Muscle of arm (tissue), 14 donors: ENCODE measurements at places on chromosomes 7 and 10.

DNA sequence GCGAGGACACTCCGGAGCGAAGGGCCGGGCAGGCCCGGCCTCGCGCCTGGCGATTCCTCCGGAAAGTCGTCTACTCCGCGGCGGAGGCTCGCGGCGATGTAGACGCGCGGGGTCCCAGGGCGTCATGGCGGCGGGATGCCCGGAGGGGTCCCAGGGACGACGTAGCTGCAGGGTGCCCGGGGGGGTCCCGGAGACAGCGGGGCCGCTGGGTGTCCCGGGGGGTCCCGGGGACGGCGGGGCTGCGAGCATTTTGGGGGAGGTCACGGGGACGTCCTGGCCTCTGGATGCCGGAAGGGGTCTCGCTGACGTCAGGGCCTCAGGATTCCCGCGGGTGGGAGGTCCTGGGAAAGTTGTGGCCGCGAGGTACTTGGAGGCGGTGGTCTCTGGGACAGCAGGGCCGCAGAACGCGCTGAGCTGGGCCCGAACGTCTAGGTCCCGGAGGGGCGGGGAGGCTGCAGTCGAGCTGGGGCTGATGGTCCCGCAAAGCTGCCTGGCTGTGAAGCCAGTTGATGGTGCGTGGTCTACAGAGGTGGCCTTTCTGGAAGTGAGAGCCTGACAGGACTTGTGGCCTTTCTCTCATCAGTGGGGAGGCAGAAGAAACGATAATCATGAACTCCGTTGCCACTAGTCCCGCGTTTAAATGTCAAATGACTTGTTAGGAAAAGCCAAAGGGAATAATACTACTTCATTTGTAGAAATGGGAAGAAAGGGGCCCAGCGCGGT is 637 bp downstream of the HSPA14 start:
- peak; percentile 38 for DNase-seq

GRCh38 chr7:81887098-81888090 is 117.5 kb upstream of the HGF start:
- DNase-seq = no peak

- no peak for DNase-seq
These were observed 125.7 kb downstream of the GFRA1 start for GRCh38 chr10:116147147-116147905.

DNA sequence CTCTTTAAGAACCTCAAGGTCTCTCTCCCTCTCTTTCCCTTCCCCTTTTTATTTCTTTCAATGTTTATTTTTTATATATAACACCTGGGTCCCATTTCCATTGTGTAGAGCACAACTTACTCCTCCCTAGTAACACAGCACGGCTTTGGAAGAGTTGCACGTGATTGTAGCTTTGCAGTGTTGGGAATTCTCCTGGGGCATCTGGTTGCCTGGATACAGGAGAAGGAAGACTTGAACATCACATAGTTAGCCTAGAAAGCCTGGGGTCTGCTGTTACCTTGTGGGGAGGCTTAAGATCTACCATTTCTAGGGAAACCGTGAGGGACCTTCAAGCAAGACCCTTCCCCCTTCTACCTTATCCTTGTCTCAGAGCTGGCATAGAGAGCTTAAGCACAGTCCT is 41.1 kb upstream of the NFKB2 start:
- no peak for DNase-seq

DNA sequence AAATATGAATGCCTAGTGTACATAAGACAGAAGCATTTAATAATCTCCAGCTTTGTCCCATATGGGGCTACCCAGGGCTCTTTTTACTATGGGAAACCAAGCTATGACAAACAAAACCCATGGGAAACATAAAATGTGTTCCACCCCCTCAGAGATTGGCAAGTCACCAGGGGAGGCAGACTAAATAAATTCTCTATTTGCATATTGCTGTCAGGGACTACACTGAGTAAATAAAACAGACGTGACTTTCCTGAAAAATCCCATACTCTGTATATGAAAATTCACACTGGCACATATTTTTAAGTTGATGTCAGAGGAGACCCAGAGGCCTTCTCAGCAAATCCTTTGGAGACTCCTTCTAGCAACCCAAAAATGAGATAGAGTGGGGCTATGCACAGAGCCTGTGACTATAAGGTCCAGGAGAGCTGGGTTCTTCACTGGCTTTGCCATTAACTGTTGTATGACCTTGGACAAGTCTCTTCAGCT is 44.0 kb upstream of the HPSE2 start:
- peak; percentile 17 for DNase-seq

- no peak for DNase-seq
These were observed 190.2 kb upstream of the HPS1 start for GRCh38 chr10:98636921-98637329.
